Fibroblast of skin of back (primary cell): ENCODE measurements at places on chromosomes 7 and 10.
A peak's percentile ranks its signal among the peaks of the same experiment; 100 is the strongest.

- DNase-seq: no peak
These were observed 14.9 kb upstream of the FAM3C start for GRCh38 chr7:121410829-121411596.

GRCh38 chr10:4456279-4456678, 369.7 kb upstream of the AKR1E2 start:
- DNase-seq: no peak

DNA sequence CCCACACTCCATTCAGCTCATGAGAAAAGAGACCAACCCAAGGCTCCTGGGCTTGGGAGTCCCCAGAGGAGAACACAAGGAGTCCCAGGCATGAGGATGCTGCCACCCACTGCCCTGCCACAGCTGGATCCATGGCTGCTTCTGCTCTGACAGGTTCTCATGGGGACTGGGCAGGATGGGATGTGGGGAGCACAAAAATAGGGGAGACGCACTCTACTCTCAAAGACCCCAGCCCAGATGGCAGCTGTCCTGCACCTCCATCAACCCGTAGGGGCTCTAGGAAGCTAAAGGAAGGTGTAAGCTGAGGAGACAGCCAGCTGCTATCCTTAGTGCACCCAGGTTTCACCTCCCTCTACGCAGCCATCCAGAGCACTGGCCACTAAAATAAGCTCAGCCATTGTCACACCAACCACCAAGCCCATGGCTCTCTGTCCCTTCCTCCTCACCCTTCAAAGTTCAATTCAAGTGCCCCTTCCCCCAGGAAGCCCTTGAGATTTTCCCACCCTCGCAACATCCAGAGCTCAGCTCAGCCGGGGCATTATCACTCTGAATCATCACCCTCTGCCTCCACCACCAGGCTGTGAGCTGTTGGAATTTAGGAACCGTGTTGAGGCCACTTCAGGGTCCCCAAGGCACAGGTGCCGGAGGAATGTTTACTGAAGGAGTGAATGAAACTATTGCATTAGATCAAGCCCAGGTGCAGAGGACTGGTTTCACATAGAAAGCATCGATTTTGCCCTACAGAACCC, 142.1 kb downstream of the GRID1 start:
- DNase-seq: no peak

- no peak for DNase-seq
These were observed 2.0 kb downstream of the MICALL2 start for GRCh38 chr7:1457059-1457948.

DNA sequence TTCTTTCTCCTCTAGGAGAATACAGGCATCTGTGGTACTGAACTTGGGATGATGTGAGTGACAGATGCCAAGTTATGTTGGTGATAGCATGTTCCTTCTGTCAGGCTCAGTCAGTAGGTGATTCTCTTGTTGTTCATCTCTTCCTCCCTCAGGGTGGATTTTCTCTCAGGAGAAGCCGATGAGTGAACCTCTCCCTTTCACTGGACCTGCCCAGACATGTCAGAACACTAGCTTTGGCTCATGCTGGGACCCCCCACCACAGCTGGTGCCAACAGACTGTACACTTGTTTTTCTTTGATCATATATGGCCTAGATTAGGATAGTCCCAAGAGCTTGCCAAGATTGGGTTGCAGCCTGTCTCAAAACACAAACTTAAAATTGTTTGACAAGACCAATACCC, 129.4 kb downstream of the BMPER start:
- DNase-seq: no peak

DNA sequence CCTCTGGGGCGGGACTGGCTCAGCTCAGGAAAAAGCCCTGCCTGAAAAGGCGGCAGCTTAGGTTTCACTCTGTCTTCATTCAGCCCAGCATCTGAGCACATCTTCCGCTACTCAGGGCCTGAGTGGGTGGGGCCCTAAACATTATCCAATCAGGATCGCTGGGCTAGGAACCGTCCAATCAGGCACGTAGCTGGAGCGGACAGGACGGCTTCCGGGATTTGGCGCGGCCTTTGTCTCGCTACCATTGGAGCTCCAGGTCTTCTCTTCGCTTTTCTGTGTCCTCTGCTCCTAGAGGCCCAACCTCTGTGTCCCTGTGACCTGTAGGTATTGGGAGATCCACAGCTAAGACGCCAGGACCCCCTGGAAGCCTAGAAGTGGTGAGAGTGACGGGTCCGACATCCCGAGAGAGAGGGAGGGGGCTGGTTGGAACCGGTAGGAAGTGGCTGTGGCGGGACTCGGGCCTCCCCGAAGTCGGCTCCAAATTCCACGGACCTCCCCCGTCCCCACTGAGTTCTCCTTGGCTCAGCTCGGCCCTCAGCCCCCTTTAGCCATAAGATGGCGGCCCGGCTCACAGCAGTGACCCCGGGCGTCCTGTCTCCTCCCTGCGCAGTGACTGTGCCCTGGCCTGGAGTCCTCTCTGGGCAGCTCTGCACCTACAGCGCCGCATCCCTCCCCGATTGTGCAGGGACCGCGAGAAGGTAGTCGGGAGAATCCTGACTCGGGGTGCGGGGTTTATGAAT, 99.1 kb downstream of the ZNF680 start:
- DNase-seq: peak; percentile 11

DNA sequence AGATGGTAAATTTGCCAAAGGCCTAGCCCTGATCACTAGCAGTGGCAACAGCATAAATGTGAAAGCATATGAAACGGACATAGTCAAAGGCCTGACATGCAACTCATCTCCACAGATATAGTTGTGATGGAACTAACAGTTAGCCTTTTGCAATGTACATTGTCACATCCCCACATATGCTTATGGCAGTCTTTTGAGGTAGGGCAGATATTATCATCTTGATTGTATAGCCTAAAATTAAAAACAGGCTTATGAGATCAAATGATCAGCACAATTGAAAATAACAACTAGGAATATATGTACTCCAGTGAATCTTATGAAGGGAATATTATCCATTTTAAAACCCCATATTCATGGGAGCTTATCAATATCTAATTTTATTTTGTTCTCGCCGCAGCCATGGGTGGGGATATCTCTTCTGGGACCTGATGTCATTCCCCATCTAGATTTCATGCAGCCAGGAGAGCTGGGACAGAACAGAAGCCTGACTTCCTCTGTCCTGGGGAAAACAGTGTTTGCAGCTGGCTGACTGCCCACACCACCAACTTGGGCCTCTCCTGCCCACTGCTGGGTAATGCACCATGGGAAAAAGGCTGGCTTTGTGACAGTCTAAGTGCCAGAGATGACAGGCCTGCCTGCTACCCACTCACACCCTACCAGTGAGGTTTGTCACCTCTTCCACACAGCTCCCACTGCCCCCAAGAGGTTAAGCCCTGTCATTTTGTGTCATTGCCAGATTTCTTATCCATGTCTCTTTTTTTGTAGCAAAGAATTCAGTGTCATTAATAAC, 180.2 kb upstream of the FZD1 start:
- DNase-seq: peak; percentile 43

DNA sequence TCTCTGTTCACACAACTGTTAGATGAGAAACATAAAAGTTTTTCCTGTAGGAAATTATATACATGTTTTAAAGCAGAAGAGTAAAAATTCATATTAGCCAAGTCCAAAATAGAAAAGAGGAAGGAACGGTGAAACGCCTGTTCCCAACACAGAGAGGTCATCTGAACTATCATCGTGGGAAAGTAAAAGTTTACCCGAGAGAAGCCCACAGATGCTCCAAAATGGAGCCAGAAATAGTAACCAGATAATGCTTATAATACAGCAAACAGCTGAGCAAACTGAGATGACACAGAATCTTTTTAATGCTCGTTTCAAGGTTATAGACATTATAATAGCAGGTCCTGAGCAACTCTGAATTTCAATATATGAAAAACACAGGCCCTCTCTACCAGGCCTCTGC, 24.5 kb downstream of the FRMD4A start:
- DNase-seq: no peak

DNA sequence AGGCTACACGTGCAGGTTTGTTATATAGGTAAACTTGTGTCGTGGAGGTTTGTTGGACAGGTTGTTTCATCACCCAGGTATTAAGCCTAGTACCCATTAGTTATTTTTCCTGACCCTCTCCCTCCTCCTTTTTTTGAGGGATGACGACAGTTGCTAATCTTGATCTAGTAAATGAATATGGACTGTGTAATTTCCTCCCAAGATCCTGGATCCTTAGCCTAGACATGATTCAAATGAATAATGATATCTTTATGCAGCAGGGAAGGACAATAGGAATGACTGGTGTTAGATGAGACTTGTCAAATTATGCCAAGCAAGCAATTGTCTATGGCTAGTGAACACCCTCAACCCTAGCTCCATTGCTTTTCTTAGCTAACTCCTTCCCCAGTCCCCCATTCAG, 156.2 kb downstream of the PLPP4 start:
- DNase-seq: no peak

DNA sequence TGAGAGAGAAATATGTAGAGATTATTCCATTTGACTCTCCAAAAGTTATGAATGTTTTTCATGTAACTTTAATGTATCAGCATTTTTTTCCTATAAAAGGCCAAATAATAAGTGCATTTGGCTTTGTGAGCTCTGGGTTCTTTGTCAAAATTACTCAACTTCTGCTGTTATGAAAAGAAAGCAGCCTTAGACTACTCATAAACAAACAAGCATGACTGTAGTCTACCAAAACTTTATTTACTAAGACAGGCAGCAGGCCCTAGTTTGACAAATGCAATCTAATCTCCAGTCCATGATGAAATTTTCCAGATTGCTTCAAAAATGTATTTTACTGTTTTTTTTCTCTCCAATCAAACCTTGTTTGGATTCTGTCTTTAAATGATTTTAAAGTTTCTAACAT, 46.3 kb downstream of the MRPL32 start:
- no peak for DNase-seq

- peak; percentile 71 for DNase-seq
These were observed 280.9 kb upstream of the YAE1 start for GRCh38 chr7:39285256-39285655.

- no peak for DNase-seq
These were observed 58.0 kb downstream of the ADK start for GRCh38 chr10:74208997-74209396.

DNA sequence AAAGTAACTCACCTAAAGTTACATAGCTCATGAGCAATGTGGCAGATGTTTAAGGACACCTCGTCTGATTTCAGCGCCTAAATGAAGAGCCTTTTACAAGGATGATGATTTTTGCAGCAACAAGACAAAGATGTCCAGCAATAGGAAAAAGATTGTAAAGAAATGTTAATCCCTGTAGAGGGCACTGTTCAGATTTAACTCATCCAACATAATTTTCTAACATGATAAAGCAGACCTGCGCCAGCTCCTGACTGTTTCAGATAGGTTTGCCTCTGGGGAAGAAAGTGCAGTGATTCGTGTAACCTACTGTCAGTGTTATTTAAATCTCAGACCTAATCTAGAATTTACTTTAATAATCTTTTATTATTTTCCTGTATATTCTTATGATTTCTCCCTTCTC, 595.2 kb downstream of the AUTS2 start:
- DNase-seq: peak; percentile 34

DNA sequence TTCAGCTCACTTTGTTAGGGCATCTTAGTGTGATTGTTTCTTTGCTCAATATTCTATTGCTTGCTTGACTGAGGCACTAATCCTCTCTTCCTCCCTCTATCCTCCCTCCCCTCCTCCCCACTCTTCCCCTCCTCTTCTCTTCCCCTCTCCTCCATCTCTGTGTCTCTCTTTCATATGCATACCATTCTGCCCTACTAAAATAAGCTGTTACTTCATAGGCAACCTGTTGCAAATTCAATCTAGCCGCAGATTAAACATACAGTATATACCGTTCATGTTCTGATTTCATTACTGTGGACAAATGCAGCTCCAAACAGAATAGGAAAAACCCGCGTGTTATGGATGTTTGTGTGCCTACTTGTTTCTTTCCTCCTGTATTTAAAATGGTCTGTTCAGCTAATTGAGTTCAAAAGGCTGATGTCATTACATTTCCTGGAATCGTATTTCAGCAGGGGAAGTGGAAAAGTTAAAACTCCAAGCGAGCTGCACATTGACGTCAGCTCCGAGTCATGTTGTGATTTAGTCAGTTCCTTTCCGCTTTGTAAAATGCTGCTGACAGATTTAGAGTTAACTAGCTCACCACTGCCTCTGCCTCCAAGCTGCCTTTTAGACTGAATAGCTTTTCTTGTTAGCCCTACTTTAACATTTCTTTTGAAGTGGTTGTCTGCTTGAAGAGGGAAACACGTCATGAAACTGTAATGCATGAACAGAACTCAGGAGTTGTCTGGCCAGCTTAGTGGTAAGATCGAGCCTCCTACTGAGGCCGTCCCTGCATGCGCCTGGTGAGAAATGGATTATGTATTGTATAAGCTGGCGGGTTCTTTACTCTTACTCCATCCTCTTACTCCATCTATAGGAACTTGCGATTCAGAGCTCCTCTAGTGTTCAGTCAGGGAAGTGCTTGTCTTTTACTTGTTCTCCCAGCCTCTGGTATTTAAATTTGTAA, 69.0 kb downstream of the CREM start:
- DNase-seq: peak; percentile 92

DNA sequence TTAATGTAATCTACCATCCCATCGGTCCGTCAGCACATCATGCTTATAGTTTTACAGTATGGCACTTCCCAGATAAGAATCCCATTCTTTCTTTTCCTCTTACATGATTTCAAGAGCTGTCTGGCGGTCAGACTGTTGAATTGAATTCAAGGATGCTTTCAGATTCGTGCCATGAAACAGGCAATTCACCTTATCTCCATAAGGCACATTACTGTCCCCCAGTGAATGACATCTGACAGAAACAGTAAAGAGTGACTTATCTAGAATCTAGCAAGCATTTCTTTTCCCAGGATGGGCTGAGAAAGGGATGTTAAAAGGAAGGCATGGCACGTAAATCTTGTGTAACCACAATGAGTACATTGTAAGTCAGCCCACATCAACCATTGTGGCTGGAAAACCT, 61.1 kb upstream of the SEM1 start:
- DNase-seq: no peak

GRCh38 chr7:94761451-94761850, 105.5 kb upstream of the SGCE start:
- no peak for DNase-seq

DNA sequence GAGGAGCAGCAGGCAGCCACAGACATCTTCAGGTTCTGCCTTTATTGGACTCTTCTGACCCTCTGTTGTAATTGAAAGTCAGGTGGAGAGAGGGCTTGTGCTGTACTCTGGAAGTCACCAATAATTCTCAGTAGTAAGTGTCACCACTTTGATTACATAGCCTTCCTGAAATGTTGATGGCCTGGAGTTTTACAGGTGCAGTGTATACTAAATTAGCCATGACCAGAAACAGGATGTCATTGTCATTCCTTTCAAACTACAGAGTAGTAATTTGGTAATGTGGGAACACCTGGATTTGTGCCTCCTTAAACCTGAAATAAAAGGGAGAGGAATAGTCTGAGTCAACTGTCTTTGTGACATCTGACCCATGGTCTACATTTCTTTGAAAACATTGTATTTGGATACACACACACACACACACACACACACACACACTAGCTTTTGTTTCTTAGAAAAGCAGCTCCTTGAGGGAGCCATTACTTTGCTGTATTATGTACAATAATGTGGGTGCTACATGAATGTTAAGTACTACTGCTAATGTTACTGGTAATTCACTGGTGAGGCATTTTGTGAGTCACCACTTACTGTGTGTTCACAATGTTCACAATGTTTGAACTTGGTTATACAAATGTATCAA, 19.6 kb downstream of the ARL4A start:
- peak; percentile 62 for DNase-seq

GRCh38 chr10:35353805-35354204, 17.5 kb downstream of the CCNY start:
- no peak for DNase-seq
